Tongue (tissue), 3 donors: ENCODE measurements at places on chromosomes 11 and 22. TPM values are rescaled to one million over a fixed set of nuclear protein-coding genes. Genes with fewer than 3 reads are reported as not detected.

GRCh38 chr11:59283825-59284772, 71.4 kb upstream of the MPEG1 start:
- peak; percentile 74 for DNase-seq

DNA sequence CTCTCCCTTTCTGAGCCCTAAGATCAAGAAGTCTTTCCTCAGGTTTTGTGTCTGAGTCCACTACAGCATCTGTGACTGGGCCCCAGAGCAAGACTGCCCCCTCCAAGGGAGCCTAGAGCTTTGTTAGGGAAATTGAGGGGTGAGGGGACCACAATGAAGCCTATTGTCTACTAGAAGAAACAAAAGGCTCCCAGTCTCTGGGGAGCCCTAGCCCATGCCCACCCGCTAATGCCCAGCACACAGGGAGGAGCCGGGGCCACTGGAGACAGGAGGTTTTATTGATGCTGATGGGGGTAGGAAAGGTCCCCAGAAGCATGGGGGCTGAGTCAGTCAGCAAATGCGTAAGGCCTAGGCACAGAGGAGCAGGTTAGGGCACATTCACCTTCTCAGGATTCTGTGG, 14.0 kb downstream of the RHOG start:
- DNase-seq: no peak

FAM180B gene
- total RNA-seq: 1.4 TPM

BIRC3 gene
- total RNA-seq: 4.9 TPM

OR5W2 gene
- not detected for total RNA-seq

DNA sequence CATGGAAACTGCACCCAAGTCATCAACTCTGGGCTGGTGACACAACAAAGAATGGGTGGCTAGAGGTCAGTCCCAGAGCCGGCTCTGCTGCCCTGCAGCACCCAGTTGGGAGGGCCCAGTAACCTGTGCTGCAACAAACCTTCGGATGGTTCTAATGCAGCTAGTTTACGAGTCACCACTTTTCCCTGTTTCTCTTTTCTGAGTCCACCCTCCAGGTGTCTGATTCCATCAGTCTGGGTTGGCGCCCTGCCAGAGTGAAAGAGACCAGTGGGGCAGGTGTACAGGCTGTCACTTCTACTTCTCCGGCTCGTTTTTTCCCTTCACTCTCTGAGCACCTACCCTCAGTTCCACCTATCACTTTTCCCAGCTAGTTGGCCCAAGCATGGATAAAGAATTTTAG, 572.9 kb downstream of the NTM start:
- no peak for DNase-seq

DNA sequence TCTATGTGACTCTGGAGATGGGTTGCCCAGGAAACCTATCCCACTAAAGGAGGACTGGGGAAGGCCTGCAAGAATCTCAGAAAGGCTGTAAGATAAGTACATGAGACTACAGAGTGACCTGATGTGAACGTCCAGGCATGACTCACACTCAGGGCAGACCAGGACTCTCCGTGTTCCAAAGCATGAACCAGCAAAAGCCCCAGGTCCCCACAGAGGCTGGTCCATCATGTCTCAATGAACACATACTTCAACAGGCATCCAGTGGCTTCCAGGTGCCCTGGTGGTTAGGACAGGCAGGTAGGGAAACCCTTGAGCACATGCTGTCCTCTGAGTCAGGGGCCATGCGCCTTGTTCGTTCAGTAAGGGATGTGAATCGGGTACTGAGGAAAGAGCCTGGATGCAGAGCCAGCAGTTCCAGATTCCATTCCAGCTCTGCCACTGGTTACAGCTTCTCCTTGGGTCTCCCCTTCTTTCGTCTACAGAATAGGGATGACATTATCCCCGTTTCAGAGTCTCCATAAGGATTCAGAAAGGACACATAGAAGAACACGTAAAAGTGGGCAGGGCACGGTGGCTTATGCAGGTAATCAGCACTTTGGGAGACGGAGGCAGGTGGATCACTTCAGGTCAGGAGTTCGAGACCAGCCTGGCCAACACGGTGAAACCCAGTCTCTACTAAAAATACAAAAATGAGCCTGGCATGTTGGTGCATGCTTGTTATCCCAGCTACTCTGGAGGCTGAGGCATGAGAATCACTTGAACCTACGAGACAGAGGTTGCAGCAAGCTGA, 129.0 kb upstream of the TEAD1 start:
- no peak for DNase-seq

DNA sequence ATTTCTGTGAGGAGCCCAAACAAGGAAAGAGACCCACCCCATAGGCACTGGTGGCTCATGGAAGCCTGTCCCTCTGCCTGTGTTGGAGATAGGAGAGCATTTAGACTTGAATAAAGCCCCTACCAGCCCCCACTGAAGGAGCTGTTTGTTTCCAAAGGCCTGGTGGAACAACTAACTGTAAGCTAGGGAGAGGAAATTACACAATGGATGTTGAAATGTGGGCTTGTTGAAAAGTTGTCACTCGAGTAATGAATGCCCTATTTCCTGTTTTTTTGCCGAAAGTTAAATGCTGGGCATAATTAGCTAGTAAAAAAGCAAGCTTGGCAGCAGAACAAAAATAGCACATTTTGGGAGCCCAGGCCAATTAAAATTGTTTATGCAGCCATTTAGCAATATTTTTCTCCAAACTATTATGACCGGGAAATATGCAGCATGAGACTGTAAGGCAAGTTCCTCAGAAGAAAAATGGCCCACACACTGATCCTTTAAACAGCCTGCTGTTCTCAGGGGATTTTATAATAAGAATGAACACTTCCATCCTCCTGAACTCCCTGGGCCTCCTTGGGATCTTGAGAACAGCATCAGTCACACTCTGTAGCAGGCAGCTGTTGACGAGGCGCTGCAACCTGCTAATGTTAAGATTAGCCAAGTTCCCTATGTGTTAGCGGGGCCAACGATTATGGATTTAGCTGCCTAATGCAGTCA, 38.6 kb upstream of the LMO2 start:
- peak; percentile 52 for DNase-seq

DNA sequence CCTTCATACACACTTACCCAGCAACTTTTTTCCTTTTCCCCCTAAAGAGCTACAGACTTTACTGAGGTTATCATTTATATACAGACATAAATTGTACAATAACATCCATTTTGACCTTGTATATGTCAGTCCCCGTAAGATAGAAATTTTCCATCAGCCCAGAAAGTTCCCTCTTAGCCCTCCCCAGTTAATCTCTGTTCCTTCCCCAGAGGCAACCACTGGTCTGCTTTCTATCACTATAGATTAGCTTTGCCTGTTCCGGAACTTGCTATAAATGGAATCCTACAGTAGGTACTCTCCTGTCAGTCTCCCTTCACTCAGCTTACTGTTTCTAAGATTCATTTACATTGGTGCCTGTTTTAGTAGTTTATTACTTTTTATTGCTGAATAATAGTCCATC, 54.9 kb downstream of the TSPAN18 start:
- DNase-seq: no peak

BACE1 gene
- total RNA-seq: 29.1 TPM

SYT12 gene
- total RNA-seq: 0.41 TPM

DNA sequence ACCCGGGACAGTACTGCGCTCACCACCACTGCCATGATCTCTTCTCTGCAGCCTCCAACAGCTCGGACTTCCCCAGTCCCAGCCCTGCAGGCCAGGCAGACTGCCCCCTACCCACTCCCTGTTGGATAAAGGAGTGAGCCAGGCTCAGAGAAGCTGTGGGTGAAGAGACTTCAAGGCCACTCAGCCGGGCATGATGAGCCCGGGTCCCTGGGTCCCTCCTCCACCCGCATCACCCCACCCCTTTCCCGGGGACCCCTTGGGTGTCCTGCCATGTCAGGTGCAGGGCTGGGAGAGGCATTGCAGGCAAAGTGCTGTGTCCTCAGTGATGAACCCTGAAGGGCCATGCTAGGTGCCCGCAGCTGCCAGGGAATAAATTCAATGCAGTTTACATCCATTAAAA, 14.5 kb downstream of the LSP1 start:
- no peak for DNase-seq

DNA sequence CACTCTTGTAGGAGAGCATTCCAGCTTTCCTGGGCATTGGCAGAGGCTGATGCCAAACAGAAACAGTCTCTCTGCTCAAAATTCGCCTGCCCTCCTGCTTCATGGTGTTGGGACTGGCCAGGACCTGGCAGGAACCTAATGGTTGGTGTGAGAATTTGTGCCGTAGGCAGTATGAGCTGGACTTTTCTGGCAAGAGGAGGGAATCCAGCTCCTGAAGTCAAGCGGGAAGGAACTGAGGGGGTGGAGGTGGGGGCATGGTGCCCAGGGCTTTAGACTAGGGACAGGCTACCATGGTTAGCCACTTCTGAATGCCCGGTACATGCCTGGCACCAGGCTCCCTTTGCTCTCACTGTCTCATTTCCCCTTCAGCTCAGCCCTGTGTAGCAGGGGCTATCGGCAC, 6.9 kb upstream of the TOMM22 start:
- DNase-seq: no peak

GRCh38 chr11:68829581-68829980, 12.1 kb downstream of the CPT1A start:
- no peak for DNase-seq

- no peak for DNase-seq
These were observed 44.1 kb downstream of the USP28 start for GRCh38 chr11:113831314-113831713.

DNA sequence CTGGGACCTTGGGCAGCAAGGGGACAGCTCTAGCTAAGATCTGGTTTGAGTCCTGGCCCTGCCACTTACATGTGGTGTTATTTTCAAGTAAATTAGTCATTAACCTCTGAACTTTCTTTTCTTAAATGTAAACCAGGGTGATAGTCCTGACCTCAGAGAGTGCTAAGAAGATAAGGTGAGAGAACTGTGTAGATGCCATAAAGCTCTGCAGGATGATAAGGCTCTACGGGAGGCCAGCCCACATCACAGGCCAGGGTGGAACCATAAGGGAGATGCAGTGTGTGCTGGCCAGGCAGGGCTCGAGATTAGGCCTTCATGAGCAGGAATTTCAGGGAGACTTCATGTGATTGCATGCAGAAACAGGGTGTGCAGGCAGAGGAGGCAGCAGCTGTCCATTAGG, 24.2 kb downstream of the NECTIN1 start:
- DNase-seq: no peak

OR4A15 gene
- not detected for total RNA-seq

DNA sequence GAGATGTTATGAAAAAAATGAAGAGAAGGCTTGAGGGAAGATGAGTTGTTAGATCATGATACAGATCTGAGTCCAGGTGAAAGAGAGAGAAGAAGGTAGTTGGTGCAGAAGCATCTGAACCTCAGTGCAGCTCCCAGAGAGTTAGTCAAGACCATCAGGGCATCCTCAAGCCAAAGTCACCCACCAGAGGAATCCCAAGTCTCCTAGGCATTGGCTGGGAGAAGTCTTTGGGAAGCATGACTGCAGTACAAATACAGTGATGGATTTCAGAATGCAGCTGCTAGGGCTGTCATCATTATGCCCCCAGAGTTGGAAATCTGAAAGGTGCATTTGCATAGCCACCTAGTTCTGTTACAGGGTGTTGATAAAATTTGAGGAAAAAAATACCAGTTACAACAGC, 59.7 kb upstream of the GALNT18 start:
- DNase-seq: no peak

GRCh38 chr11:60919956-60920355, 4.3 kb upstream of the TMEM132A start:
- DNase-seq: no peak

DNA sequence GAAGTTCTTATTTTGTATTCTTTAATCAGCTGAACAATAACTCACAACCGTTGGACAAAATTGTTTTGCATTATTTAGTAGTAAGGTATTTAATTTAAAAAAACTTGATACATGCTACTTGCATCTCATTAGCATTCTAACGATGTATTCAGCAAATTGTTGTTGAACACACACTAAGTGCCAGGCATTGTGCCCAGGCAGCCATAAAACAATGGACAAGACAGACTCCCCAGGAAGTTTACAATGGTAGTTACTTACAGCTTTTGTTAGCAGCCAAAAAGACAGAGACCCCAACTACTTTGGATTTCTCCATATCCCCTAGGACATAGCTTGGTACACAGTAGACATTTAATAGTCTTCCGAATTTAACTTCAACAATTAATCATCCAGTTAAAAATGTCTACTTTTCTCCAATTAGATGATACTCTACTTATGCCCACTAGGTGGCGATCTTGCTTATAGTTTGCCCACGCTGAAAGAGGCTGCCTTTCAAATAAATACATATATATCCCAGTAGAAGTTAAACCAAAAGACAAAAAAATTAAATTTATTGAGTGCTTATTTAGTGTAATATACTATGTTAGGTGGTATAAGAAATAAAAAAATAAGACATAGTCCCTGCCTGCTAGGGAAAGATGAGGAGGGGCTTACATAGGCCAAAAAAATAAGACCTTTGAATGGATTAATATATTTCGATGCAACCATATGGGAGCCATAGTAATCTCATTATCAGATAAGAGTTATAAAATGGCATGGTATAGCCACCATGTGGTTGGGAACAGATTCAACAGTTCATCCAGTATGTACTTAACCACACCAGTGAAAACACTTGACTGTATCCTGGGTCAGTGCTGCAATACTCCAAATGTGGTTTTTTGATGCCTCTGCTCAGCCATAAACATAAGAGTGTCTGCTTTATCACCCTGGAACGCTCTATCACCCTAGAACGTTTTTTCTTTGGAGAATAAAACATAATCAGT, 2.0 kb upstream of the FJX1 start:
- peak; percentile 84 for DNase-seq

- DNase-seq: no peak
These were observed 6.6 kb upstream of the TXNRD2 start for GRCh38 chr22:19948057-19948760.

USP2 gene
- total RNA-seq: 39.2 TPM

OR5M8 gene
- total RNA-seq: not detected

MGAT3 gene
- total RNA-seq: 2.9 TPM

SERPIND1 gene
- total RNA-seq: not detected

DNA sequence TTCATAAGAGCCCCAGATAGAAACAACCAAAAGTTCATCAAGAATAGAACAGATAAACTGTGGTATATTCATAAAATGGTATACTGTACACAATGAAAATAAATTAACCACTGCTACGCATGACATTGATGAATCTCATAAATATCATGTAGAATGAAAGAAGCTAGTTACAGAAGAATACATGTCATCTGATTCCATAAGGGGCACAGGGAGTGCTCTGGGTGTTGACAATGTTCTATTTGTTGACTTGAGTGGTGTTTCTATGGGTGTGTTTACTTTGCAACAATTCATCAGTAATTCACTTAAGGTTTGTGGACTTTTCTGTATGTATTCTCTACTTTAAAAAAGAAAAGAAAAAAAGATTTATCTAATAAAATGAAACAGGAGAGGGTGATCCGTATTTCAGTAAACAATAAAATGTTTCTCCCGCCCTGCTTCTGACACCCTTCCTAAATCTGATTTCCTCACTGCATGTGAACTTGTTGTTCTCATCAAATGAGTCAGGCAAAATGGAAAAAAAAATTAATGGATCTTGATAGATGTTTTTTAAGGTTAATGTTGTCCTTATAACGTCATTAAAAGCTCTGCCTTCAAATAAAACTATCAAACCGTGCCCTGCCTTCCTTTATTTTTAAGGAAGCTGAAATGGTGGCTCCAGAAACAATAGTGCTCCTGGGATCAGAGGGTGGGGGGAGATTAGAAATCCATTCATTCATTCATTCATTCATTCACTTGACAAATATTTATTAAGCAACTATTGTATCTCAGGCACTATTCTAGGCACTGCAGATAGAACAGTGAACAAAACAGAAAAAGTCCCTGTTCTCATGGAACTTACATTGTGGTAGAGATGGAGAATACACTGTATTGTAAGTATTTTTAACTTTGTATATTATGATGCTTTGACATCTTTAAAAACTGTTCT, 77.2 kb upstream of the CD44 start:
- no peak for DNase-seq
